NCI-H2029 treated with DMSO at 0.1 percent for 48 hours (cell line): ENCODE measurements at places on chromosomes 5 and 9.

- no peak for DNase-seq
Measured at GRCh38 chr5:99973779-99974178, 561.4 kb upstream of the FAM174A start.

DNA sequence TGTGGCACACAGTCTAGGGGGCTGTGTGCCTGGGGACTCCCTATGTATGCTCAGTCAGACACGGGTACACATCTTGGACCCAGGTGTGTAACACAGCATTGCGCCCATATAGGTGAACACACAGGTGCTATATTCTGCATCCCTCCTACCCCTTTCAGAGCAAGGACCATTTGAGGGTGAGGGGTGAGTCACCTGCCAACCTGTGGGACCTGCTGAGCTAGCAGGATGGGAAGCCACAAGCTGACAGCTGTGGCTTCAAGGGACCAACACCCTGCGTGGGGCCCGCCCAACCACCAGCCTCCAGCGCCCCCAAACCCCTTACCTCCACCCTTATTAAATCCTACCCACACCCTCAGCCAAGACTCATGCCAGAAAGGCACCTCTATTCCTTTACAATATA lies 14.6 kb upstream of the AQP7 start:
- DNase-seq: no peak

GRCh38 chr9:12065050-12065449 lies 628.1 kb upstream of the TYRP1 start:
- DNase-seq: no peak

DNA sequence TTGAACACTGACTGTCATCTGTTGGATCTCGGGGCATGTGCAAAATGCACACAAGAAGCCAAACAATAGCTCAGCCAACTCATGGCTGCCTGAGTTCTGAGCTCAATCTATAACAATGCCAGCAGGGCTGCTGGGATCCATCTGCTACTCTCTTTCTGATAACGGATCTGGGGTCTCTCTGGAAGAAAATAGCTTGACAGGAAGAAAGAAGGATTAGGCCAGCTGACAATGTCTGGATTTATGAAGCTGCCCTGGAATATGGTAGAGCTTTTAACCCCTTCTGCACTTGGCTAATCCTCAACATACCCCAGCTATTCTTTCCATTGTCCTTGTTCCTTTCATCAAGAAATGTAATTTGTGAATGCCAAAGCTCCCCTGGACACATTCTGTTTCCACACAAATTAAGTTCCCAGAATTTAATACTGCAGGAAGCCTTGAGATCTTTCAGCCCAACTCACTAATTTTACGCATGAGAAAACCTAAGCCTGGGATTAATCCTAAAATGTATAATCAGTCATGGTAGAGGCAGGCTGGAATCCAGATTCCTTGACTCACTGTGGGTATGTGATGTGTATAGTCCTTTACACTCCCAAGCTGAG lies 62.7 kb upstream of the PCA3 start:
- no peak for DNase-seq

DNA sequence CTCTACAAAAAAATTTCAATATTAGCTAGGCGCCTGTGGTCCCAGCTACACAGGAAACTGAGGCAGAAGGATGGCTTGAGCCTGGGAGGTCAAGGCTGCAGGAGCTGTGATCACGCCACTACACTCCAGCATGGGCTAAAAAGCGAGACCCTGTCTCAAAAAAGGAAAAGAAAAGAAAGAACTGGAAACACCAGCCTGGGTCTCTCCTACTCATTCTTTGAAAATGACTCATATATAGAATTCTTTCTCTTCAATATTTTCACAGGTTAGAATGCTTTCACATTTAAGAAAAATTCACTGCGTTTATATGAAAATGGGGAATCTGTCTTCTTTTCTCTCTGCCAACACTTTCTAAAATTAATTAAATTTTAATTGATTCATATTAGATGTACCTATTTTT lies 115.6 kb downstream of the TRPM6 start:
- no peak for DNase-seq

GRCh38 chr5:90345684-90346083 lies 63.9 kb downstream of the CETN3 start:
- no peak for DNase-seq
